AML-193 (cell line): ENCODE measurements at places on chromosomes 5 and 9.
A peak's percentile ranks its signal among the peaks of the same experiment; 100 is the strongest.

- DNase-seq = no peak
These were observed 33.6 kb upstream of the ERBIN start for GRCh38 chr5:65892801-65893200.

DNA sequence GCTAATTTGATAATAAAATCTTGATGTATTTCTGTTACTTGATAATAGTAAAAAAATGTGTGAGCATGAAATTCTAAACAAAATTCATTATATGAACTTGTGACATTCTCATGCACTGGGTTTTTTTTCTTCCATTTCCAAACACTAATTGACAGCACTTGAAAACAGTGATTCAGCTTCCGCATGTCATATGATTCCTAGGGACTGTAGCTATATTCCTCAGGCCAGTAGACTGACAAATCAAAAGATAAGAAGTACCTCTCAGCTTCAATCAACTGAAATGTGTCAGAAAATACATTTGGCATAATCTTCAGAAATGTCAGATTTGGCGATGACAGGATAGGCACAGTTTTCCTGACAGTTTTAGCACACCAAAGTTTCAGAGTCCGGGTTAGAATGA, 52.5 kb downstream of the EFNA5 start:
- no peak for DNase-seq

DNA sequence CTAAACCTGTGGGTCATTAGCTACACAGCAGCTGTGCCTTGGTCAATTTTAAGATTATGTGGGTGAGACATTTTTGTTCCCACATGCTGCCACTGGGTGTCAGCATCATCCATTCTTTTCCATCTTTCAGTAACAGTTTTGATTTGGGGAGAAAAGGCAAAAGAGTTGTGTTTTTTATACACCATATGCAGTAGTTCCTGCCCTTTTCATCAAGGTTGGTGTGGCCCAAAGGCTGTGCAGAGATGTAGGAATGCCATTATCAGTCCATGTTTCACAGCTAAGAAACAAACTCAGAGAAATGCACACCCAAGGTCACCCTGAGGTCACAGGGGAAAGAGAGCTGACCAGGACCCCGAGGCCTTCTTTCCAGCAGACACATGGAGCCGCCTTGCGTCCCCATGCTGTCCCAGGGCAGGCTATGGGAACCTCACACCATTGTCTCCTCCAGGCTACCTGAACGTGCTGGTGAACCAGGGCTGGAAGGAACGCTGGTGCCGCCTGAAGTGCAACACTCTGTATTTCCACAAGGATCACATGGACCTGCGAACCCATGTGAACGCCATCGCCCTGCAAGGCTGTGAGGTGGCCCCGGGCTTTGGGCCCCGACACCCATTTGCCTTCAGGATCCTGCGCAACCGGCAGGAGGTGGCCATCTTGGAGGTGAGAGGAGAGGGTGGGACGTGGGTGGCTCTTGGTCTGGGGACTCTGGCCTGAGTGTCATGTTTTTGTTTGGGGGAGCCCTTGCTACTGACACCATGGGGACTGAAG, 27.8 kb upstream of the GRPEL2 start:
- peak; percentile 46 for DNase-seq

GRCh38 chr9:134517069-134517680, 124.4 kb upstream of the COL5A1 start:
- no peak for DNase-seq

DNA sequence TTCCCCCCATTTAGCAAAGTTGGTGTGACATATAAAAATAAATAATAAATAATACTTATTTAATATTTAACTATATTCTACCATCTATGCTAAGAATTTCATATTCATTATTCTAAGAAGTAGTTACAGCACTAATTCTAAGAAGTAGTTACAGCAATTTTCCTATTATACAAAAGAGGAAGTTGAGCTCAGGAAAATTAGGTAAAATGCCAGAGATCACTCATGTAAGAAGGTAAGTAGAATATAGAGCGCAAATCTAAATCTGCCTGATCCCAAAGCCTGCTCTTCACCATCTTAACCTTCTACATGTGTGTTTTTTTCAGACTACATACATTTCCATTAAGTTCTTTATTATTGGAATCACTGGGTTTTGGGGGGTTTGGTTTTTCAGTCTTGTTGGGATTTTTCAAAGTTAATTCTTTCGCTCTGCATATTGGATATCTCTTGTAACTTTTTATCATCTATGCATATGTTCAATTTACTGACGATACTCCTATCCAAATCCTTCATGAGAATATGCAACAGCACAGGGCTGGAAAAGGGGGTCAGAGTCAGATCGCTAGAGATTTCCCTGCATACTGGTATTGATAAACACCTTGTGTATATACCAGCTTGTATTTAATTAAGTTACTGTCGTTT, 852.1 kb downstream of the MAT2B start:
- peak; percentile 66 for DNase-seq
